ENCODE measurements at places on chromosomes 3 and 15.

- no peak for DNase-seq
Observed at GRCh38 chr3:46900356-46900755, 22.8 kb downstream of the PTH1R start.

GRCh38 chr3:123568034-123568433 is 16.8 kb downstream of the HACD2 start:
- DNase-seq: no peak

GRCh38 chr3:45249391-45249790 is 23.3 kb upstream of the TMEM158 start:
- no peak for DNase-seq

GRCh38 chr3:132822266-132822665 is 100.1 kb upstream of the NPHP3 start:
- no peak for DNase-seq

DNA sequence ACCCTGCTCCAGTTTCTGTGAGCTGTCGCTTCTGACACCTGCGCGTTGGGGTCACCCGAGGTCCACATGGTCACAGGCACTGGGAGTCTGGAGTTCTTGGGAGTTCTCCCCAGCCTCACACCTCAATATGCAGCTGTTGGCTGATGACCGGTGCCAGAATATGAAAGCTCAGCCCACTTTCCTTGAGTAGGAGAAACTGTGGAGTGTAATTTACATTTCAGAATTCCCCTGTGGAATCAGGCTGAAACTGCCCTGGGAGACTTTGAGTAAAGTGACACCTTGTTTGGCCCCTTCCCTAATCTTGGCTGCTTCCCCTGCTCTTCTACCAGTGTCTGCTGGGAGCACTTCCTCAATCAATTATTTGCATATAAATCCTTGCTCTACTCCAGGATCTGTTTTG is 255.9 kb downstream of the NFKBIZ start:
- no peak for DNase-seq

GRCh38 chr15:79954661-79955060 is 16.3 kb downstream of the BCL2A1 start:
- no peak for DNase-seq

DNA sequence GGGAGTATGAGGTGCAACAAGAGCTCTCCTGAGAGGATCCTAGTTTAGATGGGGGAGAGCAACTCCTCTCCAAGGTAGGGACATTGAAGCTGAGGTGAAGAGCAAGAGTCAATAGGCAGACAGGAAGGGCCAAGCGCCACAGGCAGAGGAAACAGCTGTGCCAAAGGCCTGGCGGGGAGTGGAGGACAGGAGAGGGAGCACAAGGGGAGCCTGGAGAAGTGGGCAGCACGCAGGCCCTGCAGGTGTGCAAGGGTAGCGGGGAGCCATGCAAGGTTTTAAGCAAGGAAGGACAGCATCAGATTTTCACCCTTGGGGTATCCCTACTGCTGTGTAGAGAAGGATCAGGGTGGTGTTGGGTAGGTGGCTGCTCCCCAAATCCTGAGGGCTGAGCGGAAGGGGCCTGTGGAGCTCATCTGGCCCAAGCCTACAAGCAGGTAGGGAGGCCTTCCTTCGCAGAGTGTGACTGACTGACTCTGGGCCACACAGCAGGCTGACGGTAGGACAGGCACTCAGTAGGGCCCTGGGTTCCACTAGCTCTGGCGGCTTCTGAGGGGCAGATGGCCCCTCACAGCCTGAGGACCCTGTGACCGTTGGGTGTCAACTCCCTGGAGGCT is 13.3 kb downstream of the CHST13 start:
- no peak for DNase-seq

- no peak for DNase-seq
Observed at GRCh38 chr3:39809995-39810595, 686 bp downstream of the MYRIP start.

DNA sequence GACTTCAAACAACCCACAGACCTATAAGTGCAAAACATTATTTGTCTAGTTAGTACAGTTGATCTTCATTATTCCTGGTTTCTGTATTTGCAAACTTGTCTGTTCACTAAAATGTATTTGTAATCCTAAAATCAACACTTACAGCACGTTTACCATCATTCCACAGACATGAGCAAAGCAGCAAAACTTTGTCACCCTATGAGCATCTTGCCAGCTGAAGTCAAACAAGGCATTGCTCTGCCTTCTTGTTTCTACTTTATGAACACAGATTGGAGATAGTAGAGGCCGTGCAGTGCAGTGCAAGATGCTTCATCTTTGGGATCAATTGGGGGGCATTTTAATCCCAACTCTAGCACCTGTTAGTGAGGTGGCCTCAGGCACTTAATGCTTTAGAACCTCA is 202.1 kb downstream of the NLGN1 start:
- no peak for DNase-seq

- DNase-seq: no peak
Observed at GRCh38 chr15:79474252-79474651, 42.1 kb downstream of the MINAR1 start.

DNA sequence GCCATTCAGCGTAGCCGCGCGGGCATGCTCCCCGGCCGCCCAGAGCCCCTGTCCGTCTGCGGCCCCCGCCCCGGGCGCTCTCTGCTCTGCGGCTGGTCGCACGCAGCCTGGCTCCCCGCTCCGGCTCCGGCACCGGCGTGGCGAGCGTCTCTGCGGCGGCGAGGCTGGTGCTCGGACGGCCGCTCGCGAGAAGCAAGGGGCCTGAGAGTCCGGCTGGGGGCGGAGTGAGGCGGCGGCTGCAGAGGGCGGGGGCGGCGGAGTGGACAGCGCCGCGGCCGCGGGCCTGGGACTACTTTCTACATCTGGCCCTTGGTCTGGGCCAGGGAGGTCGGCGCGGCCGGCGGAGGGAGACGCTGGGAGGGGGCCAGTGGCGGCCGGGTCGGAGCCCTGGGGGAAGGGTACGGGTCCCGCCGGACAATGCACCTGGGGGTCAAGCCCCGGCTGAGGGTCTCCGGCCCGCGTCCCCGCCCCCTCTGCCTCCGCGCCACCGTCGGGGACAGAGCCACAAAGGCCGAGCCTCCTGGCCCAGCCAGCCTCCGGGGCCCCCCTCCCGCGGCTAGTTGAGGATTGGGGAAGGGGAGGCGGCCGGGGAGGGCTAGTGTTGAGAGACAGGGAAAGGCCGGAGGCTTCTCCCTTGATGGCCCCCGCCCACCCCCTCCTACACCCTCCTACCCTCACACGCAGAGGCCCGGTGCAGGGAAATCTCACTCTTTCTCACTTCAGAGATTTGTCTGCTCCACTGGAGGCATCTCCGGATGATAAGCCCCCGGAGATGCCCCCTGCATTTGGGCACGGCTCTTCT is at the start of gene PRTG:
Gene PRTG (minus strand): TSS at position 226 of the 802 bp plus-strand sequence. CDS start 221 bp downstream, at position 5.
- DNase-seq: no peak

DNA sequence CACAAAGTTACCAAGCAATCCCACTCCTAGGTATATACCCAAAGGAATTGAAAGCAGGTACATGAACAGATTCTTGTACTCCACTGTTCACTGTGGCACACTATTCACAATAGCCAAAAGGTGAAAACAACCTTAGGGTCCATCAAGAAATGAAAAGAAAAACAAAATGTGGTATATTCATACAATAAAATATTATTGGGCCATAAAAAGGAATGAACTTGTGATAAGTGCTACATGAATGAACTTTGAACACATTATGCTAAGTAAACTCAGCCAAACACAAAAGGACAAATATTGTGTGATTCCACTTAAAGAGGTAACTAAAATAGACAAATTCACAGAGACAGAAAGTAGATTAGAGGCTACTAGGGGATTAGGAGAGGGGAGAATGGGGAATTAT is 55.2 kb upstream of the IMPG2 start:
- DNase-seq: no peak

GRCh38 chr15:64636556-64636955 is 138.8 kb downstream of the RBPMS2 start:
- no peak for DNase-seq

DNA sequence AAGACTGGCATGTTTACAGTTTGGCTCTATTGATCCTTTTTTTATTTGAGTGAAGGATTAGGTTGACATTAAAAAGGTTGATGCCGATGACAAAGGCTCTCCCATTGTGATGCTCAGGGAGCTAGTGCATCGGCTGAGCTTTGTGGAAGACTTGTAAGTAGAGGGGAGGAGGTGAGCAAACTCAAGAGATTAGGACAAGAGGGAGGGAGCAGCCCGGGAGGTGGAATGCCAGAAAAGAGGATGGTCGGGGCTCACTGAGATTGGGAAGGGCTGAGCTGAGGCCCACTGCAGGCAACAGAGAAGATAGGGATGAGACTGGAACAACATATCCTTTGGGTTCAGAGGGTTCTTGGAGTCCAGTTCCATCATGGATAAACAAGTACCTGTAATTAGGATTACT is 26.5 kb upstream of the PSMD6 start:
- DNase-seq: no peak

GRCh38 chr15:41207687-41208448 is 22.7 kb downstream of the EXD1 start:
- DNase-seq: no peak

GRCh38 chr3:81867875-81868274 is 106.4 kb upstream of the GBE1 start:
- no peak for DNase-seq

- no peak for DNase-seq
Observed at GRCh38 chr3:45362161-45362560, 26.2 kb upstream of the LARS2 start.

GRCh38 chr15:45129651-45130129 is at the start of the genes DUOX1 and DUOXA1:
TSS of gene DUOX1 (plus strand) at chr15:45129994. CDS start at chr15:45131967, 1,973 bp downstream.
TSS of gene DUOXA1 (minus strand) at chr15:45129879. CDS start at chr15:45123014, 6,865 bp downstream.
- no peak for DNase-seq

DNA sequence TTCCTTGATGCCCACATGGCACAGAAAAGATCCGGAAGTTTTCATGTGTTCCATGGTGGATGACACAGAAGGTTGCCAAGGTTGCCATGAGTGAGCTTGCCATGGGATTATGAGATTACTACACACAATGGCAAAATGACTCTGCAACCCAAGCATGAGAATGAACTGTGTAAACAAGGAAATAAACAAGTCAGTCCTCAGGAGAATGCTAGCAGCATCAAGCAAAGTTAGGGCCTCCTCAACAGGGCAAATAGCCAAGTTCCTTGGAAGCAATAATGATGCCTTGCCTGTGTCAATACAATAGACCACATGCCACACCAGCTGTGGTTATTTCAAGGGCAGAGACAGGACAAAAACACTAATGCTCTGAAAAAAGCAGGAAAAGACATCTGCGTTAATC is 41.8 kb downstream of the AQR start:
- DNase-seq: no peak

DNA sequence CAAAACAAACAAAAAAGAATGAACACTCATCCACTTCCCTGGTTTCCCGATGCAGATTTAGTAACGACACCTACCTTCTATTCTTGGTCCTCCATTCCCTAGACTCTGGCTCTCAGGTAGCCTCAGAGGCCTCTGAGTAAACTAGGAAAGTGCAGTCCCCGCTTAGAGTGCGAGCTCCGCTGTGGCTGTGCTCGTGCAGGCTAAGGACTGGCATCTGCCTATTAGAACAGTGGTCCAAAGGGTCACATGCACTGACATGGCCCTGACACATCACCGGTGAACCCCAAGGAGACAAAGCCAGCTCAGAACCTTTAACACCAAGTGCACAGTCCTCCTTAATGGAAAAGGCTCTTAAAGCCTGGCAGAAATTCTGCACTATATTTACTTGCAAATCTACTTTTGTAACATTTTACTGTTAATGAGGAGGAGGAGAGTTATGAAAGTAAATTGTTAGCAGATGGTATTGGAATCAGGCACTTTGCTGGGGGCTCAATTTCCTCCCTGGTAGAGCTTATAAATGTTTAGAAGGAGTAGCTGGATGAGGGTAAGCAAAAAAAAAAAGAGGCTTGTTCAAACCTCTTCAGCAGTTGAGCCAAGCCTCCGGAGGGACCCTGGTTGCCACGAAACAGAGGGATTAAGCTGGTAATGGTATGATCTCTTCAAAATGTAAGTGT is 31.1 kb downstream of the VGLL4 start:
- no peak for DNase-seq

DNA sequence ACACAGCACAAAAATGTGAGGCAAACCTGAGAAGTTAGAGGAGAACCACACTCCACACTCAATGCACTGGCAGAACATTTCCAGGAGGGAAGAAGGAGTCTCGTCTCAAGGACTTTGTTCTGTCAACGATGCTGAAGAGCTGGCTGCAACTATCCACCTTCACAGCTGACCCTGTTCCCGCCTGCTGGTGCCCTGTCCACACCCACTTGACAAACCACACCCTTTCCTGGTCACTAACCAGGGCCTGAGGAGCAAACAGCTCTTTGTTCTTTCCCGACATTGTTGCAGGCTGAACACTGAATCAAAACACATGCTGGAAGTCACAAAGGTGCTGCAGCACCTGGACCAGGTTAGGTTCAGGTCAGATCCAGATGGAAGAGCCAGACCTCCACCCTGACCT is 92.6 kb upstream of the ARRDC4 start:
- no peak for DNase-seq

- DNase-seq: no peak
Observed at GRCh38 chr3:16059711-16060357, 114.6 kb upstream of the GALNT15 start.

GRCh38 chr3:172138792-172139507 is 99.6 kb downstream of the FNDC3B start:
- DNase-seq: peak; percentile 9

DNA sequence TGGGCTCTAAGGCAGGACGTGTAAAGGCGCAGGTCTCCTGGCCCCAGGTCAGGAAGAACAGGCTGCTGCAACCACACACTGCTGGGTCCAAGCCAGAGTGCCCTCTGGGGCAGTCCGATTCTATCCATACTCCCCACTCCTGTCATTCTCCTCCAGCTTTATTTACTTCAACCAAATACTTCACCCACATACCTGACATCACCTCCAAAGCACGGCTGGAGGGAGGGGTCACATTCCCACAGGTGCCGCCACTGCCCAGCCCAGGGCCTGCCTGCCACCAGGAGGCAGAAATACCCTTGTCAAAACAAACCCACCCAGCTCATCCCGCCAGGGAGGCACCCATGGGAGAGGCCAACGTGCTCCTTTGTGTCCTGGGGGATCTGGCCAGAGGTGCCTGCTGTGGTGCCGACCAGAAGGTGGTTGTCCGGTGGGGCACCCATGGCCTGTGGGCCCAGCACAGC is 100.4 kb downstream of the DAPK2 start:
- no peak for DNase-seq

GRCh38 chr15:39413558-39413957 is 167.3 kb upstream of the THBS1 start:
- no peak for DNase-seq

GRCh38 chr3:114241262-114241661 is 3.9 kb upstream of the ZNF80 start:
- DNase-seq: no peak

GRCh38 chr15:98428253-98428989 is 219.9 kb upstream of the IGF1R start:
- DNase-seq: no peak

GRCh38 chr15:35596285-35596684 is 50.3 kb upstream of the DPH6 start:
- DNase-seq: no peak

DNA sequence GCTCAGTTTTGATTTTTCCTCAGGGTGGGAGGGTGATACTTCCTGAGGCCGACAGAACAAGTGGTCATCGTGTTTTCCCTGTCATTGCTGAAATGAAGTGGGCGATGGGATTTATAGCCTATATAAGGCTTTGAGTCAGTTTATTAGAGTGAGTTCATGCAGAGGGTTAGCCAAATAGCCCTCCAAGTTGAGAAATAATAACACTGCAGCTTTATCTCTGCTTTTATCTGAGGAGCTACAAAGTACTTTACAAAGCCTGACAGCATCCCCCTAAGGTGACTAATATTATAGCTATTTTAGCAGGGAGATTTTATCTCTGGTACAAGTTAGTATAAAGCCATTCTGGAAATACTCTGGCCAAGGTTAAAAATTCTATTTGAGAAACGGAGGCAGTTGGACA is 389.6 kb downstream of the MFSD1 start:
- DNase-seq: no peak
